Stimulated activated CD4-positive, alpha-beta T cell treated with anti-CD3 and anti-CD28 coated beads, Interleukin-1b, Interleukin-23, amount 100 ng/mL, for 1 hour (primary cell): ENCODE measurements at places on chromosomes 7 and 10.

GRCh38 chr10:50316174-50316573 lies 64.9 kb upstream of the ASAH2 start:
- DNase-seq, result no peak

DNA sequence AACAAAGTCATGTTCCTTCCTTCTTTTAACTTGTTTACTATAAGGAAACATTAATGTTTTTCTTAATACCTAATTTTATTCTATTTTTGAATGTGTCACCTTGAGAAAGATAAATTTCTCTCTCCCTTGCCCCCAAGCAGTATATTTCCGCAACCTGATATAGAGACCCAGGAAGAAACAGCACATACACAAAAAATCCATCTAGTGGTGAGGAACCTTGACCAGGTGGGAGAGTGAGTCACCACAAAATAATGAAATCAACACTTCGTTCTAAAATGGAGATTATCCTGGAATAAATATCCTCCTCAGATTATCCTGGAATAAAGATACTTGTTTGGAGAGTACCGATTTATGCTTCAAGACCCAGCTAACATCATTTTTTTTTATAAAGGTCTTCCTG lies 232.9 kb upstream of the PTN start:
- no peak for DNase-seq

DNA sequence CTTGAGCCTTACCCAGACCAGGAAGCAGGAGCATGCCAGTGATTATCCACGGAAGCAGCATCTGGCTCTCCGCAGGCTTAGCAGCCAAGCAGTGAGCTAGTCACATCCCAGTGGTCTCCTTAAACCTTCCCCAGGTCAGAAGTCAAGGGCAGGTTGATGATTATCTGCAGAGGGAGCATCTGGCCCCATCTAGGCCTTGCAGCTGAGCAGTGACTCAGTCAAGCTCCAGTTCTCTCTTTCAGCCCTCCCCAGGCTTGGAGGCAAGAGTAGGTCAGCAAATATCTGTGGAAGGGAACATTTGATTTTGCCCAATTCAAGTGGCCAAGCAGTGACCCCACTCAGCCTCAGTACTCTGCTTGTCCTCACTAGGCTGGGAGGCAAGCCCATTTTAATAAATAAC lies 61.6 kb downstream of the ANKRD7 start:
- no peak for DNase-seq

DNA sequence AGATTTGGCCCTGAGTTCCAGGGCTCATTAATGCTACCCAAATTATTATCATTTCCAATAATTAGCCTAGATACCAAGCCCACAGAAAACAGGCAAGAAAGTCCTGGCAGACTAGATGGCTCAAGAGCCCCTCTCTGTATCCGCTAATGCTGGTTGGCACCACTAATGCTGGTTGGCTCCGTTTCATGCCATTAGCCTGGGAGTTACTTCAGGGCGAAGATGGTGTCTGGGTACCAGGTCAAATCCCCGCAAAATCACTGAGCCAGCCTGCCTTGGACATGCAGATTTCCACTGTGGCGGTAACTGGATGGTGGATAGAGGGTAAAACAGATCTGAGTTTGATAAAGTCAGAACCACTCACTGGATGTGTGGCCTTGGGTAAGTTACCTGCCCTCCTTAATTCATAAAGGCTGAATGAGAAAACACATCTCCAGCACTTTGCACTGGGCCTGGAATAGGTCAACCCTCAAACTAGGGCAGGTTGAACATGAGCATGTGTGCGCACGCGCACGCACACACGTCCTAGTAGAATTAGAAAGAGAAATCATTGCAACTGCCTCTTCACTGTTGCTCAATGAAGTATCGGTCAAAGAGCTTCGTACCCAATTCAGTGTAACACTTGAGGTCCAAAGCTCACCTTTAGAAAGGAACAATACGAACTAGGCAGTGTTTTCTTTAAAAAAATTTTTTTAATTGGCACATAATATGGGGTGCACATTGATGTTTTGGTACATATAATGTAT lies 91.5 kb downstream of the PRPF18 start:
- DNase-seq, result no peak

DNA sequence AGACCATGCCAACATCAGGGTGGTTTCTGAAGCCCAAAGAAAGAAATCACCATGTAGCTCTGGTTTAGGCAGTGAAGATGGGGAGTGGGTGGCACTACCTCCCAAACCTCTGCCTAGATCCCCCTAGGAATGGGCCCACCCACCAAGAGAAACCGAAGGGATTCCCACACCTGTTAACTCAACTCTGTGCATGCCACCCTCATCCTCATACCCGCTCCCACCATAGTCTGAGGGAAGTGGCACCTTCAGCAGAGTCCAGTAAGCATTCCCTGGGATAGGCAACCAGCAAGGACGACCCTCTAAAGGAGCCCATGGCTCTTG lies 1.7 kb upstream of the PLXNA4 start:
- no peak for DNase-seq

DNA sequence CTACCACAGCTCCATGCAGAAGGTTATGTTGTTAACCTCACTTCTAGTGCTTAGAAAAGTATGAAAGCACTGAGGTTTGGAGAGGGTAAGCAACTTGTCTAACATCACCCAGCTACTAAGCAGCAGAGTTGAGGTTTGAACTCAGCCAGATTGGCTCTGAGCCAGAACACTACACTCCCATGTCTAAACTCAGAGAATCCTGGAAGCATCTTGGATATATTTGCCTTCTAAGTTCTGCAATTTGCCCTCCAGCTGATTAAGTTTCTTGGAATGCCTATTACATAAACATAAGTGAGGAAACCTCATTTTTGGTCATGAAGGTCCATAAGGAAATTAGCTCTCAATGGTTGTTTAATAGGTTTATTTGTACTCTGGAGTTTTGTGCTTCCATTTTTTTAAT lies 78.1 kb upstream of the PHYHIPL start:
- no peak for DNase-seq

GRCh38 chr7:139394540-139394939 lies 34.8 kb downstream of the LUC7L2 start:
- DNase-seq, result no peak

DNA sequence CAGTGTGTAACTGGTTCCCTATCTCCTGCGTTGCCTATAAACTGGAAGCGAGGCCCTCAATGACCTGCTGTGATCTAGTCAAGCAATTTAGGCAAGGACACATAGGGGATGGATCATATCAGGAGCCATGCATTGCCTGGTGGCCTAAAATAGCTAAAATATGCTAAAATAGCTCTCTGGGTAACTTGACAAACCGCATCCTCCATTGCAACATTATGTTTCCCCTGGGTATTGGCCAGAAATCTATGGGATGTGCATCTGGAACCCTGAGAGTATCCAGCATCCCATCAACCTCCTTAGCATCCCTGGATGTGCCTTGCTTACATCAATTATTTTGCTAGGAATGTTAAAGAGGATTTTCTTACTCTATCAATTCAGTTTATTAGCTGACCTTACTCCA lies 91.7 kb upstream of the ADCY1 start:
- DNase-seq, result no peak

GRCh38 chr10:126017961-126018560 lies 121.7 kb downstream of the FANK1 start:
- no peak for DNase-seq

- no peak for DNase-seq
These were observed 13.1 kb upstream of the CPA1 start for GRCh38 chr7:130367088-130367755.

- no peak for DNase-seq
These were observed 180.8 kb upstream of the CACNA2D1 start for GRCh38 chr7:82624337-82624736.

DNA sequence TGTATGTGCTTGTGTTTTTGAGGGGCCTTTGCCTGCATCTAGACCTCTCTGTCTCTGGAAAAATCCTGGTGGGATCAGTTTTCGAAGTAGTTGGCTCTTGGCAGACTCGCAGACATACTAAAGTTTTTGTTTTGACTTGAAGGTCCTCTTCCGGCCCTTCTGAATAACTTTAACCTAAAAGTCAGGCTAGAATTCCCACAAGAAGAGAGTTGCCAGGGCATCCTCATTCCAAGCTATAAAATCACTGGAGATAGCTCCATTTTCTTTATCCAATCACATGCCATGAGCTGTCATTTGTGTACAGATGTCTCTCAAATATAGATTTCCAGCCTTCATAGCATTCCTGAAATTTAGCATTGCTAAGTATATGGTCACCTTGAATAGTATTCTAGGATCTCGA lies 967.8 kb downstream of the LRMDA start:
- no peak for DNase-seq

DNA sequence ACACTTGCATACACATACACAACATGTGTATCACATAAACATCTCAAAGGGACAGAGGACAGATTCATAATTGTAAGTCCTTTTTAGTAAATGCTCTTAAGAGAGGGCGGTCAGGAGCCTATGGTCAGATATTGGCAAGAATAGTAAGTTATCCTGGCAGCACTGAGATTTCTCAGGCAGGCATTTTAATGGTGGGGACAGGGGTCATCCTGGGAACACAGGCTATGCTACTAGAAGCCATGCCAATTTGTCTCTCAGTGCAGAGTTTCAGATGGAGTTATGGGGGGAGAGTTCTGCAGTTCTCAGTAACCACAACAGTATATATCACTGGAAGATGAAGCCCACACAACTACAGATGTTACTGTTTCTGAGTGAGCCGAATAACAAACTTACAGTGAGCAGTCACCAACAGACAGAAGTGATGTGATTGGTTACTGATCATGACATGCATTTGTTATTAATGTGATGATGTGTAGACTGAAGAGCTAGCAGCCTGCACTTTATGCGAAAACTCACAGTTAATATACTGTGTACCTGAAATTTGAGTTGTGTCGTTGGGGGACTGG lies 16.4 kb downstream of the ZNF487 start:
- no peak for DNase-seq

- DNase-seq, result no peak
These were observed 5.6 kb upstream of the MUC3A start for GRCh38 chr7:100943693-100944092.

DNA sequence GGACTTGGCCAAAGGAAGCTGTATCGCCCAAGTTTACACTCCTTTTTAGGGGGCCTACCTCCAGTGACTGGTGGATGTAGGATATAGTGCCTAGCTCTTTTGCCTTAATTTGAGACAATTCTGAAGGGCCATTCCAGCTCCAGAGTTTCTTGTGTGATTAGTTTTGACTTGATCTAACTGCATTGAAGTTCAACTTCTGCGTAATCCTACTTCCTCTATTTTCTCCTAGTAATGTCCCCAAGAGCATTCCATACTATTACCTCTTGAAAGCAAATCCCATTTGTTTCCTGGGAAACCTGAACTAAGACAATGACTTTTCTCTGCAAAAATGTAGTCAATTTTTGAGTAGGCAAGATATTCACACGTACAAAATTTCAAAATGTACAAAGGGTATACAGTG lies 4.7 kb upstream of the H2AZ2 start:
- DNase-seq, result no peak

DNA sequence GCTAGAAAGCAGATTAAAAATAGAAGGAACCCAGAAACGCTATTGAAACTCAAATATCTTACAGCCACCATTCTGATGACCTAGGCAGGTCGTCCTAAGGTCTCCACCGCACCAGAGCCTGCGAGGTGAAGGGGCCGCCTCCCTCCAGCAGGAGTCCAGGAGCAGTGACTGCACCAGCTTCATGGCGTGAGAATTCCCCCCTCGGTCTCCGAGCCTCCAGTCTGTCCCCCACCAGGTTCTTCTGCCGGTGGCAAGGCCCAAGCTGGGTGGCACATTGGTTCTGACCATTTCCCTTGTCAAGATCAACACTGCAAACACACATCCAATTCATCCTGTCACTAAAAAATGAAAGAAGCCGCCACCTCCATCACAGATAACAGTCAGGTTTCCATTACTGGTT lies 98.7 kb downstream of the DIP2C start:
- DNase-seq, result no peak

- no peak for DNase-seq
These were observed 241.4 kb downstream of the TNS3 start for GRCh38 chr7:47340517-47340916.

GRCh38 chr10:84360637-84361365 lies 32.4 kb downstream of the CCSER2 start:
- no peak for DNase-seq

DNA sequence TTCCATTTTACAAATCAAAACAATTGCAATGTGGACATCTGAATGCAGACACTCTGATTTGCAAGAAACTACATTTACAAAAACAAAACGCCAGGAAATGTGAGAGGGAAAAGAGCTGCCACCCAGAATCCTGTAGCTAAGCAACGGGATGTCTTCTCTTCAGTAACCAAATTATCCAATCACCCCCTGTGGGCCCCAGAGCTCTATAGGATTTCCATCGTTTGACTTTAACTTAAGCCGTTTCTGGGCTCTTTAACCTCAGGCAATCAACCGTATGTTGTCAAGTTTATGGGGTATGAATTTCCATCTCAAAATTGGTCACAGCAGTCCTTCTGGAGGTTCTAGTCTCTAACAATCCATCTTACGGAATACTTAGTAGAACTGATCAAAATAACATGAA lies 240.5 kb downstream of the ETV1 start:
- no peak for DNase-seq

GRCh38 chr7:80699045-80699638 lies 60.7 kb downstream of the CD36 start:
- no peak for DNase-seq

GRCh38 chr10:61750943-61751471 lies 88.3 kb downstream of the CABCOCO1 start:
- peak; percentile 37 for DNase-seq

- no peak for DNase-seq
These were observed 53.8 kb downstream of the PANK1 start for GRCh38 chr10:89591111-89591795.

- DNase-seq, result no peak
These were observed 603.5 kb downstream of the ARL4A start for GRCh38 chr7:13290975-13291374.

DNA sequence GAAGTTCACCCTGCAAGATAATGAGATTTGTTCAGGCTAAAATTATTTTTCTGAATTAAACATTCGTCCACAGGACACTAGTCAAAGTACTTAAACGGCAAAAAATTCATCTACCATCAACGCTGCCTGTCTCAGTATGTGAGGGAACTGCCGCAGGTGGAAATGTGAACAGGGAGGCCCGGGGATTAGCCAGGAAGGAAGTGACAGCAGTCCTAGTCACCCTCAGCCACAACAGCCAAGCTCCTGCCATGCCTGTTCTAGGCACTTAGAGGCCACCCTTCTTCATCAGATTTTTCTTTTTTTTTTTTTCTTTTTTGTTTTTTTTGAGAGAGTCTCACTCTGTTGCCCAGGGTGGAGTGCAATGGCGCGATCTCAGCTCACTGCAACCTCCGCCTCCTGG lies 9.4 kb downstream of the NUDT5 start:
- DNase-seq, result no peak

DNA sequence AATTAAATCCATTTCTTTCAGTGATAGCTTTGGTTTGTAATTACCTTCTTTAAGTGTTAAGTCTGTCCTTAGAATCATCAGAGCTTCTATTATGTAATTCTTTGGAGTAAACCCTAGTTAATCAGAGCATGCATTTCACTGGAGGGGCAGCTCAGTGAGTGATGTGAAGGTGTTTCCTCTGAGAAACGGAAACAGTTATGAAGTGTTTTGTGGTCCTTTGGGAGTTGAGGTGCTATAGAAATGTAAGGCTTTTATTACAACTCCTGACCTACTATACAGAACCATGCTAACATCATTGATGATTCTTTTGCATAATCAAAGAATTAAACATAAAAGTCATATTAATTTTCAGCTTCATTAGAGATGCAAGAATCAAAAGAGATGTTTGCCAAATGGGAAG lies 141.5 kb downstream of the EXOC4 start:
- no peak for DNase-seq

- no peak for DNase-seq
These were observed at the start of gene GRID1 for GRCh38 chr10:86366033-86366901. TSS of gene GRID1 (minus strand) at chr10:86366795.
